ENCODE measurements at places on chromosomes 2 and 18.

DNA sequence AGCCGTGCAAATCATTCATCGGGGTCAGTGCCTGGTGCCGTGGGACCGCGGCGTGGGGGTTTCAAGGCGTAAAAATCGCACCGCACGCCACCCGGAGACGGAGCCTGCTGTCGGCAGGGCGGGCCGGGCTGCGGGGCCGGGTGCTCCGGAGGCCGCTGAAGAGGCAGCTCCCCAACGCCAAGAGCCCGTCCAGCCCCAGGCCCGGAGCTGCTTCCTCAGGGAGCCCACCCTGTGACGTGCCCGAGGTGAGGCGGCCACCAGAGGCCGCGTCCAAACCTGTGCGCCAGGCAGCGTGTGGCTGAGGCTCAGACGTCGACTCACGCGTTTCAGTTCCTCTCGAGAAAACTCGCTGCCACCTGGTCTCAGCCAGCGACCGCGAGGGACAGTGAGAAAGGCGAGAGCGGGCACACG, 98.1 kb downstream of the NFATC1 start:
- no peak for DNase-seq

DNA sequence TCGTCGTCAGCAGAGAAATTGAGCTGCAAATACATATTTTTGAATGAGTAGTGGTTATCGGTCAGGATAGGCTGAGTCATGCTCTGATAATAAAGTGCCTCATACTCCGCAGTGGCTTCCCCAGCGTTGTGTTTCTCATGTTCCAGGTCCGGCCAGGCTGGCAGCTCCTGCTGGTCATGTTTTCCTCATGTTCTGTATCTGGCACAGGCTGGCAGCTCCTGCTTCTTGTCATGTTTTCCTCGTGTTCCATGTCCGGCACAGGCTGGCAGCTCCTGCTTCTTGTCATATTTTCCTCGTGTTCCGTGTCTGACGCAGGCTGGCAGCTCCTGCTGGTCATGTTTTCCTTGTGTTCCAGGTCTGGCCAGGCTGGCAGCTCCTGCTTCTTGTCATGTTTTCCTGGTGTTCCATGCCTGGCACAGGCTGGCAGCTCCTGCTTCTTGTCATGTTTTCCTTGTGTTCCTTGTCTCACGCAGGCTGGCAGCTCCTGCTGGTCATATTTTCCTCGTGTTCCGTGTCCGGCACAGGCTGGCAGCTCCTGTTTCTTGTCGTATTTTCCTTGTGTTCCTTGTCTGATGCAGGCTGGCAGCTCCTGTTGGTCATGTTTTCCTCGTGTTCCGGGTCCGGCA, 148.9 kb downstream of the ATP9B start:
- no peak for DNase-seq

DNA sequence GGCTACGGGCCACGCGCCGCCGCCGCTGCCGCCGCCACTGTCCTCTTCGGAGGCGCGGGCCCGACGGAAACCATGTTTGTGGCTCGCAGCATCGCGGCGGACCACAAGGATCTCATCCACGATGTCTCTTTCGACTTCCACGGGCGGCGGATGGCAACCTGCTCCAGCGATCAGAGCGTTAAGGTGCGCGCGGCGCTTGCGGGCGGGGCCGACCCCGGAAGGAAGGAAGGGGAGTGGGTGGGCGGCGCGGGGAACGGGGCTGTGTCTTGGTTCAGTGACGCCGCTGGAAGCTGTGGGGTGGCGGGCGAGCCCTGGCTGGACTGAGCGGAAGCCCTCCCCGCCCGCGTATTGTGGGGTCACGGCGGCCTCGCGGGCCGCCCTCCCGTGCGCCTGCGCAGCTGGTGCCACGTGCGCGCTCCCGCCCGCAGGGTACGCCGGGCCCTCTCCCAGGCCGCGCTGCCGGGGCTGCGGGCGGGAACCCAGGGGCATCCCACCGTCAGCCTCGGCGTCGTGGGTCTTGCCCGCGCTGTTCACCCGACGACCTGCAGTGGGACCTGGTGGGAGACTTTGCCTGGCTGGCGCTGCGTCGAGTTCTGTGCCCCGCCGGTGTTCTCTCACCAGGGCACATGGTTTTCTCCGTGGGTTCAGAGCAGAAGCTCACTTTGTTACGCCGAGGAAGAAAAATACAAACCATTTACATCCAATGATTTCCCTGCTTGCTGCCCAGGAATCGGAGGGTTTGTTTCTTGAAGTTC, 416 bp downstream of the SEH1L start:
- DNase-seq, result peak; percentile 99

GRCh38 chr2:62204998-62205496, 9.1 kb downstream of the B3GNT2 start:
- DNase-seq, result no peak

- DNase-seq, result no peak
These were observed 46.5 kb downstream of the EFEMP1 start for GRCh38 chr2:55877087-55877436.

DNA sequence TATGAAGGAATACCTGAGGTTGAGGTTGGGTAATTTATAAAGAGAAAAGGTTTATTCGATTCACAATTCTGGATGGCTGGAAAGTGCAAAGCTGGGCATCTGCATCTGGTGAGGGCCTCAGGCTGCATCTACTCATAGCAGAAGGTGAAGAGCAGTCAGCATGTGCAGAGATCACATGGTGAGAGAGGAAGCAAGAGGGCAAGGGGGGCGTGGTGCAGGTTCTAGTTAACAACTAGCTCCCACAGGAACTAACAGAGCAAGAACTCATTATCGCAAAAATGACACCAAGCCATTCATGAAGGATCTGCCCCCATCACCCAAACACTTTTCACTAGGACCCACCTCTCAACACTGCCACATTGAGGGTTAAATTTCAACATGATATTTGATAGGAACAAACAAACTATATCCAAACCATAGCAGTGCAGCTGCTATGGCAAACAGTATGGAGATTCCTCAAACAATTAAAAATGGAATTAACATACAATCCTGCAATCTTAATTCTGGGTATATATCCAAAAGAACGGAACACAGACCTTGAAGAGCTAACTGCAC, 72.8 kb upstream of the LDLRAD4 start:
- no peak for DNase-seq

- no peak for DNase-seq
These were observed 154.8 kb upstream of the PGAP1 start for GRCh38 chr2:197081294-197081693.

GRCh38 chr2:69798290-69798908, 31.1 kb upstream of the GMCL1 start:
- no peak for DNase-seq

- DNase-seq, result peak; percentile 2
These were observed 101.2 kb downstream of the NEB start for GRCh38 chr2:151632993-151633565.

DNA sequence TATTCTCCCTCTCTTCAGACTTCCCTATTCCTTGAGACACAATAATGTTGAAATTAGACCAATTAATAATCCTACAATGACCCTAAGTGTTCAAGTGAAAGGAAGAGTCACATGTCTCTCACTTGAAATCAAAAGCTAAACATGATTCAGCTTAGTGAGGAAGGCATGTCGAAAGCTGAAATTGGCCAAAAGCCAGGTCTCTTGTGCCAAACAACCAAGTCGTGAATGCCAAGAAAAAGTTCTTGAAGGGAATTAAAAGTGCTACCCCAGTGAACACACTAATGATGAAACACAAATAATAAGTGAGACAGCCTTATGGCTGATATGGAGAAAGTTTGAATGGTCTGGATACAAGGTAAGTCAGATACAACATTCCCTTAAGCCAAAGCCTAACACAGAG, 115.4 kb downstream of the PXDN start:
- no peak for DNase-seq

GRCh38 chr2:161358838-161359237, 50.6 kb downstream of the PSMD14 start:
- DNase-seq, result no peak

- no peak for DNase-seq
These were observed 88.0 kb downstream of the C1D start for GRCh38 chr2:67974559-67975430.

DNA sequence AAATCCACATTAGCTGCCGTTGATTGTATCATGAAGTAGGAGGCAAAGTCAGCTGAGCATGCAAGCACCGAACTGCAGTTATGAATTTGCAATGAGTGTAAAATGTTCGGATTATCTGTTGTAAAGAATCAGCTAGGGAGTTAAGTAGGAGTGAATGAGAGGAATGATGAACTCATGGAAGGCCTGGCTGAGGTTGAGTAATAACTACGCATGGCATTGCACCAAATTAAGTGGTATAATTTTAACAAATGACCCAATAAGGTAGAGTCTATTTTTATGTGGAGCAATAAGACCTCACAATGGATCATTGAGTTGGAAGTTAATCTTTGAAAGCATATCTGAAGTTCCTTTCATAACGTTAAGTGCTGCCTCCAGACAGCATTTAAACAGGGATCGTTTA, 288.2 kb upstream of the CHST9 start:
- no peak for DNase-seq

- no peak for DNase-seq
These were observed 41.5 kb downstream of the RNF144A start for GRCh38 chr2:6958616-6959235.

- no peak for DNase-seq
These were observed 151.2 kb downstream of the PRPF40A start for GRCh38 chr2:152565884-152566727.

GRCh38 chr2:70752396-70752795, 15.6 kb downstream of the ADD2 start:
- DNase-seq, result no peak

DNA sequence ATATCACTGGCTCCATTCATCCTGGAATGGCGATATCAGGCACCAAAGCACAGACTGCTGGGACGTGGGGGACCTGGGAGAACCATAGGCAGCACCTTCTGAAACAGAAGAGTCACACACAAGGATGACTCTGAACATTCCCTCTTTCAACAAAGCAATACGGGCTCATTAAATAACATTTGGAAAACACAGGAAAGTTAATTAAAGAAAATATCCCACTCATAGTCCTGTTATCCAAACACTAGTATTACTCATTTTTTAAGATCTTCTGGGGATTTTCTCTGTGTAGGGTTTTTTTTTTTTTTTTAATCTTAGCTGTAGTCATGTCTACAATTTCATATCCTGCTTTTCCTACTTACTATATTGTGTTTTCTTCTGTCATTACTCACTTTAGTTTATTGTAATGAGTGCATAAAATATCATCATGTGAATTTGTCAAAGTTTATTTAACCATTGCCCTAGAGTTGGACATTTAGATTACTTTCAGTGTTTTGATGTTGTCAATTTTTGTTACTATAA, 70.0 kb upstream of the SP3 start:
- DNase-seq, result no peak

GRCh38 chr2:172431463-172431862, 4.1 kb downstream of the ITGA6 start:
- DNase-seq, result no peak

DNA sequence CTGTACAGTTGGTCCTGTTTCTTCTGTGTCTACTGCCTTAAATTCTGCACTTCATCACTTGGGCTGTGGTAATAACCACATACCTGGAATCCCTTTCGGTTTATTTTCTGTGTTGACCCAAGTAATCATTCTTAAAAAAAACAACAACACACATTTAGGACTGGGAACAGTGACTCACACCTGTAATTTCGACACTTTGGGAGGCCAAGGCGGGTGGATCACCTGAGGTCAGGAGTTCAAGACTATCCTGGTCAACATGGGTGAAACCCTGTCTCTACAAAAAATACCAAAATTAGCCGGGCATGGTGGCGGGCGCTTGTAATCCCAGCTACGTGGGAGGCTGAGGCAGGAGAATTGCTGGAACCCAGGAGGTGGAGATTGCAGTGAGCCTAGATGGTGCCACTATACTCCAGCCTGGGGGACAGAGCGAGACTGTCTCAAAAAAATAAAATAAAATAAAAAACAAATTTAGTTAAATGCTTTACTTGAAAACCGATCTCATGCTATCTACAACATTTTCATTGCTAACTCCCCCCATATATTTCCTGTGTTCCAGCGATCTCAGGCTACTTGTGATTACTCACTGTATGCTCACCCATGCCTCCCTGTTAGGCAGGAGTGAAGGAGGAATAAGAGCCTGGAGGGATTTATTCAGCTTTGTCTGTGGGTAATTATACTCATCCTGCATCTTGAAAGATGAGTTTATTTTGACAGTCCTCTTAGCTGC, 18.2 kb downstream of the ACSL3 start:
- DNase-seq, result no peak

GRCh38 chr2:9700109-9700495, 69.3 kb upstream of the YWHAQ start:
- DNase-seq, result no peak

- DNase-seq, result no peak
These were observed 662.9 kb downstream of the IRS1 start for GRCh38 chr2:226136739-226137138.

- no peak for DNase-seq
These were observed 71.3 kb downstream of the SLC25A12 start for GRCh38 chr2:171822525-171823322.

GRCh38 chr2:204538182-204539018, 6.9 kb upstream of the PARD3B start:
- no peak for DNase-seq

DNA sequence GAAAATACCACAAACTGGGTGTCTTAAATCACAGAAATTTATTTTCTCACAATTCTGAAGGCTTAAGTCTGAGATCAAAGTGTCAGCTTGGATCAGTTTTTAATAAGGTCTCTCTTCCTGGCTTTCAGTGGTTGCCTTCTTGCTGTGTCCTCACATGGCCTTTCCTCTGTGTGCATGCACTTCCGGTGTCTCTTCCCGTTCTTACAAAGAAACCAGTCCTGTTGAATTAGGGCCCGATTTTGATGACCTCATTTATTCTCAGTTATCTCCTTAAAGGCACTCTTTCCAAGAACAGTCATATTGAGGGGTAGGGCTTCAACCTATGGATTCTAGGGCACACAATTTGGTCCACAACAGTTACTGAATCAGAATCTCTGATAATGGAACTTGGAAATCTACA, 5.4 kb upstream of the XIRP2 start:
- DNase-seq, result no peak

DNA sequence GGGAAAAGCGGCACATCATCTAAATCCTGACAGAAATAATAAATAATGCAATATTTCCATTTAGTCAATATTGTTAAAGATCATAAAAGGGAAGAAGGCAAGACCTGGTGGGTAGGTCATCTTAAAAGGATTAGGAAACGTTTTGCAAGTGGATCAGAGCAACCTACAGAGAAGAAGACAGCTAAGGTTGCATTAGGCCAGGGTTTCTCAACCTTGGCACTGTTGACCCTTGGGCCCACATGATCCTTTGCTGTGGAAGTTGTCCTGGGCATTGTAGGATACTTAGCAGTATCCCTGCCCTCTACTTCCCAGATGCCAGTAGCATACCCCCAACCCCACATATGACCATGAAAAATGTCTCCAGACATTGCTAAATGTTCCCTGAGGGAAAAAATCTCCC, 55.0 kb downstream of the KLF7 start:
- no peak for DNase-seq

- peak; percentile 17 for DNase-seq
These were observed 289.2 kb upstream of the CCDC68 start for GRCh38 chr18:55248495-55248894.

GRCh38 chr2:63046961-63047320, 3.7 kb upstream of the OTX1 start:
- DNase-seq, result no peak

- DNase-seq, result no peak
These were observed 117.3 kb upstream of the SERPINE2 start for GRCh38 chr2:224156436-224156835.
